ENCODE measurements at places on chromosomes 6 and 20.

DNA sequence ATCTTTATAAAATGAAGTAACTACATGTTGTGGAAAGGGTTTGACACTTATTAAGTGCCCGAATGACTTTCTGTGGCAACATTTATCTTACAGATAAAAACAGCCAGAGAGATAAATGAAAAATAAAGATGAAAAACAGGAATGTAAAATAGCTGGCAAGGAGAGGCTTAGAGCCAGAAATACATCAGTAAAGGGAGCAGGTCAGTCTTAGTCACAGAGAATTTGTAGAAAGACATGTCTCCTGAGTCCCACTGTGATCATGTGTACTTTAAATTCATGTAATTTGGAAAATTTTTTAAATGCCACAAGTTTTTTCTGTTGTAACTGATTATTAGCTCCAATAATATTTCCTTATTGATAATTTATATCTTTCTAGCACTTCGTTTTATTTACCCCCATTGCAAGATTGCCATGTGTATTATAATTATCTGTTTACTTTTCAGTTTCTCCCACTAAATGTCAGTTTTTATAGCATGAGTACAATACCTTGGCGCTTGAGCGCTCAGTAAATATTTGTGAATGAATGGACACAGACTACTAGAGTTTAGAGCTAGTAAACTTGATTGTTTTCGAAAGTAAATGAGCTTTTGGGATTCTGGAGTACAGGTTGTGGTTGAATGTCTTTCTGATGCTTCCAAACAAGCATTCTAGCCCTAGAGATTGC, 15.2 kb downstream of the TAB2 start:
- no peak for DNase-seq

GRCh38 chr20:23656372-23656771, 18.6 kb upstream of the CST3 start:
- DNase-seq, result no peak

DNA sequence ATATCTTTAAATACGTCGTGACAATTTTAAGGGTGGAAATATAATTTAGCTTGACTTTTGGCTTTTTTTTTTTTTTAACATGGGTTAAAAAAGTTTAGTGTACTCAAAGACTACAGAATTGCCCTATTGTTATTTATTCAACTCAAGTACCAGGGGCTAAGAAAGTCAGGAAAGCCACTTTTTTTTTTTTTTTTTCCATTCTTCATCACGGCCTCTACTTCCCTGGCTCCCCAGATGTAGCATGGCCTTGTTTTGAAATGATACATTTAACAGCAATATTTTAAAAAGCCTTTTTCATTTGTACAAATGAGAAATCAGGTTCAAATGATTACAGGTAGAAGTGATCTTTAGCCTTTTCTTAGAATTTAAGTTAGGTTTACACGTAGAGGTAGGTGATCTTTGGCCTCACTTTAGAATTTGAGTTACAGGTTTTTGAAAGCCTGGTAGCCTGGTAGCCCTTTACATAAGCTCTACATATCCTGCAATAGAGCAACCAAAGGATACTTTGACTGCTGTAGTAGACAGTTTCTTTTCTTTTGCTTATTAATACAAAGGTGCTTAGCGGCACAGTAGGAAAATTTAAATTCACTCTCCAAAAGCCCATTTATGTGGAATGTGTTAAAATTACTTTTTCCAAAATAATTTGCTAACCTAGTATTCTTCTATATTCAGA, 160.5 kb upstream of the MMS22L start:
- DNase-seq, result no peak

DNA sequence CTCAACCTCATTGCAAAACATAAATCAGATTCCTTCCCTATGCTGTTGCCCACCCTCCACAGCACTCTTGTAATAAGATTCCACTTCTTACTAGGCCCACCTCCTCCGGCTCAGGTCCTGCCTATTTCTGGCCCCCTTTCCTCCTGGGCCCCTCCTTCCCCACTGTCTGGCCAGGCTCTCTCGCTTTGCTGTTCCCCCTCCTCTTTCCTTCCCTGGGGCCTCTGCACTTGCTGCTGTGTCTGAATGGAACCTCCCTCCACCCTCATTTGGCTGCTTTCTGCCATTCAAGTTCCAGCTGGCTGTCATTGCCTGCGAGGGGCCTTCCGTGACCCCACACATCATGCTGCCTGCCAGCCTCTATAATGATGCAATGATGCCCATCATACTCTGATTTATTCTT, 38.9 kb downstream of the ARHGAP40 start:
- no peak for DNase-seq

DNA sequence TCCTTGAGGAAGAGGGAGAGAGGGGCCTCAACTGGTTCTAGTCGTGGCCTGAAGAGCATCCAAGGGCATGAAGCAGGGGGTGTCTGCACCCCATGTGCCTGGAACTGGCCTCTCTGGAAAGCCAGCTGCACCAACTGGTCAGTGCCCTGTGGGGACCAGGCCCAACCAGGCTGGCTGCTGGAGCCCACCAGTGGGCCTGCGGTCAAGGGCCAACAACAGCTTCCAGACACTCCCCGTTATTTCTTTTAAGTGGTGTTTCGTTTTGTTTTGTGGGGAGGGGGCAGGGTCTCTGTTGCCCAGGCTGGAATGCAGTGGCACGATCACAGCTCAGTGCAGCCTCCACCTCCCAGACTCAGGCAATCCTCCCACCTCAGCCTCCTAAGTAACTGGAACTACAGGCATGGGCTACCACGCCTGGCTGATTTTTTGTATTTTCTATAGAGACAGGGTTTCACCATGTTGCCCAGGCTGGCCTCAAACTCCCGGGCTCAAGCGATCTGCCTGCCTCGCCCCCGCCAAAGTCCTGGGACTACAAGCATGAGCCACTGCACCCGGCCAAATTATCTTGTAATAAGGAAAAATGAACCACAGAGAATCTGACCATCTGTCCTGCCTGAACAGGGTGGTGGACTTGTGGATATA, 11.9 kb upstream of the C20orf144 start:
- DNase-seq, result peak; percentile 36

GRCh38 chr6:11596640-11597237, 59.2 kb downstream of the TMEM170B start:
- no peak for DNase-seq

DNA sequence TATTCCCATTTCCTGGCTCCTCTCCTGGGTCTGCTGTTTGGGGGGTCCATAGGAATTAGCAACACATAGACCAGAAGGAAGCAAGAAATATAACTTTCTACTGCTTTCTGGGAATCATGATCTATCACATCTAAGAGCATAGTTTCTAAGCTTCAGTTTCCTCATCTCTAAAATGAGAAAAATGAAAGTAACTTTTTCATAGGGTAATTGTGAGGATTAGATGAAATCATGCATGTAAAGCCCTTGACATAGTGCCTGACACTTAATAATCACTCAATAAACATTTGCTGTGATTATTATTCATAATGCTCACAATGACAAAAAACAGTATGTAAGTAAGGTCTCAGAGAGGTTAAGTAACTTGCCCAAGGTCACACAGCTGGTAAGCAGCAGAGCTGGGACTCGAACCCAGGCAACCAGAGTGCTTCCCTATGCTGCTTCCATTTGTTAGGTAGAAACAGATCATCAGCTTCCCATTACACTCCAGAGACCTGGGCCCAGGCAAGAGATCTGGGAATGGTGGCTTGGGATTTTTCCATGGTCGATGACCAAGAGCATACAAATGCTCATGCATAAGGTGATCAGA, 86.6 kb upstream of the MAFB start:
- DNase-seq, result no peak

- DNase-seq, result peak; percentile 23
Observed at GRCh38 chr6:36962874-36963273, 8.3 kb downstream of the PI16 start.

GRCh38 chr6:100880149-100880852, 828 bp downstream of the ASCC3 start:
- no peak for DNase-seq

DNA sequence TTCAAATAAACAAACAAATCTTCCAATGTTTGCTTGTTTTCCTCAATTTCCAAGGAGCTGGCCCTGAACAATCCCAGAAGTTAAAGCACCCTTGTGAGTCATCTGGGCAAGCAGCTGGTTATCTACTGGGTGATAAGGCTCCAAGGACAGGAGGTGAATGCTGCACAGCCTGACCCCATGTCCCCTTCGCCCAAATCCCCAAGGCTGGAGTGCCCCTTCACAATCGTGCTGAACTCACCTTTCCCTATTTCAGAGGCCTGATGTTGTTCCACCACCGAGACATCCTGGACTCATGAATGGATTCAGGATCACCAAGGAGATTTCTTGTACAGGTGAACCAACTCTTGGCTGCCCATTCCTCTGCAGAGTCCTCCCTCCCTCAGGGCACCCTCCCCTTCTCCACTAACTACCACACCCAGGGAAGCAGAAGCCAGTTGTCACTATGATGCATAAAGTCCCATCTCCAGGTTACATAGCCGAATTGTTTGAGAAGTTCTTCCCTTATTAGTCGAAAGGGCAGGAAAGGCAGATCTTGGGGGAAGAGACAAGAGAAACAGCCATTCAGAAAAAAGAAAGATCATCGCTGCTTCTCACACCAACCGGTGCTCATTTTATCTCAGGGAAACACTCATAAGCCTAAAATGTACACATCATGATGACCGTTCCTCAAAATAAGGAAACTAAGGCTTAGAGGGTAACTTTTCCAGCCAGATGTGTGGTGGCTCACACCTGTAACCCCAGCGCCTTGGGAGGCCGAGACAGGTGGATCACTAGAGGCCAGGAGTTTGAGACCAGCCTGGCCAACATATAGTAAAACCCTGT, 138.8 kb upstream of the RREB1 start:
- DNase-seq, result no peak

- DNase-seq, result no peak
Observed at GRCh38 chr20:52076164-52076563, 115.4 kb downstream of the ZFP64 start.

- DNase-seq, result no peak
Observed at GRCh38 chr6:36914227-36914794, 28.6 kb downstream of the C6orf89 start.

DNA sequence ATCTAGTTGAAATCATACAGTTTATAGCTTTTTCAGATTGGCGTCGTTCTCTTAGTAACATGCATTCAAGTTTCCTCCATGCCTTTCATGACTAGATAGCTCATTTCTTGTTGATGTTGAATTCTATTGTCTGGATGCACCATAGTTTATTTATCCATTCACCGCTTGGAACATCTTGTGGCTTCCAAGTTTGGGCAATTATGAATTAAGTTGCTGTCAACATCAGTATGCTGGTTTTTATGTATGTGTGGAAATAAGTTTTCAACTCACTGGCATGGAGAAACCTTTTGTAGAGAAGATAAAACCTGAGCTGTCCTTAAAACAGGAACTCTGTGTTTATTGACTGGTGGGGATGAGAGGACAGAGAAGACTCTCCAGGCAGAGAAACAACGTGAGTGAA, 248.0 kb downstream of the CDC5L start:
- DNase-seq, result no peak

DNA sequence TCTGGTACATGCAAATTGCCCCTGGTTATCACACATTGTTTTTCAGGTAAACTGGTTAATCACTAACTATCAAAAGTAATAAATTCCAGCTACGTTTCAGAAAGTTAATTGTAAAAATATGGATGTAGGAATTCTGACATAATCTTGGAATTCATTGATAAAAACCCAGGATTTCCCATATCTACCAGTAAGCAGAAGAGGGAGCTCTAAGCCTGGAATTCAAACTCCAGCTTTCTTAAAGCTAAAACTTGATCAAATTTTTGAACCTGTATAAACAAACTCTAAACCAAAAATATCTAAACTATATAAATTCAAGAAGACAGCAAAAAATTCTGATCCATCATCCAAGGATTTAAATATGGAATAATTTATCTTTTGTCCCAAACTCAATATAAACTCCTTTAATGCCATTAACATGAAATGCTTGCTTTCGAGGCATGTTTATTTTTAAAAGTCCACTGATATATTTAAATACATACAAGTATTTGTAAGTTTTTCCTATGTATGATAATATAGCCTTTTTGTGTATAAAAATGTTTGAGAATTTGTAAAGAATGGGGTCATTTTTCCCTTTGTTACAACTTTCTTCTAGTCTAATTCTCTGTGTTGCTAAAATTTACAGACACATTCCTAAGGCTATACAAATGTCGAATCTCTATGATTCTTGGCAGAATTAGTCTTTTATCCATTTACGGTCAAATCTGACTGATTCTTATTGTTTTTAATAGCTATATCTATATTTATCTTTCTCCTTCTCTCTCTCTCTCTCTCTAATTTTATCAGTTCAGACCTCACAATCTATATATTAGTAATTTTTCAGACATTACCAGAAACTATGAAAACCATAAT, 91.4 kb upstream of the RNF217 start:
- DNase-seq, result no peak

GRCh38 chr6:29153083-29153482, 17.6 kb upstream of the OR2J2 start:
- DNase-seq, result no peak

DNA sequence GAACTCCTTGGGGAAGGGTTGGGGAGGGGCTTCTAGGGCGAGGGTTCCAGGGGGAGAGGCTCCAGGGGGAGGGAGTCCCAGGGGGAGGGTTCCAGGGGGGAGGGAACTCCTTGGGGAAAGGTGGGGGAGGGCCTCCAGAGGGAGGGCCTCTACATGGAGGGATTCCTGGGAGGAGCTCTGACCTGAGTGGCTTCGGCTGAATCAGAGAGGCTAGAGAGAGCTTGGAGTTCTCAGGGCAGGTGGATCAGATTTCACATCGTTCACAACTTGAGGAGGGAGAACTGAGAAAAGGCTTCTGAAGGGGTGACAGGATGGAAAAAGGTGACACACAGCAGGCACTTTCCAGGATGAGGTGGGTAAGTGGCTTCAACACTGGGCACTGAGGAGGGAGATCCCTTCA, 49.1 kb downstream of the DAAM2 start:
- peak; percentile 7 for DNase-seq

- no peak for DNase-seq
Observed at GRCh38 chr20:42920776-42921175, 268.9 kb downstream of the PTPRT start.

DNA sequence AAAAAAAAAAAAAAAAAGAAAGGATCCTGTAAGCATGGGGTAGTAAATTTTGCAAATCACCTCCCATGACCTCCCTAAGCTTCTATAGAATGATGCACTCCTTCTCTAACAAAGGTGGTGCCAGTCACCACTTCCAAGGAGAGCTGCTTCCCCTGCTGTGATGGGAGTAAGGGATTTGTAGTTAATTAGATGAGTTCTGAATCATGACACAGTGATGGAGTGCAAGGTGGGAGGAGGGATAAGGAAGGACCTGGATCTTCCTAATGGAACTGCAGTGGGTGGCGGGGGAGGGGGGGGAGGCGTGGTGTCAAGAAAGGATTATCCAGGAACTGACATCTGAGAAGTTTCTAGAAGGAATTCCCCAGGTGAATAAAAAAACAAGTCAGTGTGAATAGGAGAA, 47.8 kb downstream of the NRN1 start:
- no peak for DNase-seq

Measured in NCI-H524 (cell line).